GM13976 (cell line): ENCODE measurements at places on chromosomes 5 and 9.

DNA sequence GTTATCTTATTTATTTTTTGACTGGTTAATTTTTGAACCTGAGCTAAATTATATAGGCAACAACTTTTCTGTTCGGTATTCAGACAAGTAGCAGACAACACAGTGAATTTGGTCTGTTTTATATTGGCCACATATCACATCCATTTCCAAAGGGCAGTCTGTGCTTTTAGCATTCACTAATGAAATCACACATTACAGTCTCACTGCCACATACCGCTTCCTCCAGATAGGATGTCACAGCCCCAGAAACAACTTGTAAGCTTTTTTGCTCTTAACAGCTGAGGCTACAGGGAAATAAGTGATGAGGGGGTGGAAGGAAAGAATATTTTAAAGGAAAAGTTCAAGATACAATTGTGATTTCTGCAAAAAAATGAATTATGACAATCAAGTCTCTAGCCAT lies 140.6 kb downstream of the PLCXD3 start:
- DNase-seq, result no peak

GRCh38 chr5:171839112-171839511 lies 53.5 kb downstream of the SMIM23 start:
- no peak for DNase-seq

DNA sequence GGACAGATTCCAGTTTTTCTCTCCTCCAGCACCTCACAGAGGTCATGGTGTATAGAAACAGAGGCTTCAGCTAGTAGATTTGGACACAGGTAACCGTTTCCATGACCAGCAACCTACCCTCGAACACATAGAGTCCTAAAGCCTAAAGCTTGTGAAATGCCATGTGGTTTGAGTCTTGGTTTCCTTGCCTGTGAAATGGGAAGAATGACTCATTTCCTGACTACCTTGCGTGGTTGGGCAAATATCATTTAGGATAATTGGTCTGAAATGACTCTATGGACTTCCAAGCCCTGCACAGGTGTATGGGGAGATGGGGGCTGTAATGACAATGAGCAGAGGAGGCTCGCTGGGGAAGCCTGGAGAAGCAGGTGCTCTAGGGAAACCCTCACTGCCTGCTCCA lies 134.6 kb downstream of the TTLL11 start:
- no peak for DNase-seq

GRCh38 chr5:180389252-180390101 lies 36.3 kb upstream of the GFPT2 start:
- DNase-seq, result no peak

DNA sequence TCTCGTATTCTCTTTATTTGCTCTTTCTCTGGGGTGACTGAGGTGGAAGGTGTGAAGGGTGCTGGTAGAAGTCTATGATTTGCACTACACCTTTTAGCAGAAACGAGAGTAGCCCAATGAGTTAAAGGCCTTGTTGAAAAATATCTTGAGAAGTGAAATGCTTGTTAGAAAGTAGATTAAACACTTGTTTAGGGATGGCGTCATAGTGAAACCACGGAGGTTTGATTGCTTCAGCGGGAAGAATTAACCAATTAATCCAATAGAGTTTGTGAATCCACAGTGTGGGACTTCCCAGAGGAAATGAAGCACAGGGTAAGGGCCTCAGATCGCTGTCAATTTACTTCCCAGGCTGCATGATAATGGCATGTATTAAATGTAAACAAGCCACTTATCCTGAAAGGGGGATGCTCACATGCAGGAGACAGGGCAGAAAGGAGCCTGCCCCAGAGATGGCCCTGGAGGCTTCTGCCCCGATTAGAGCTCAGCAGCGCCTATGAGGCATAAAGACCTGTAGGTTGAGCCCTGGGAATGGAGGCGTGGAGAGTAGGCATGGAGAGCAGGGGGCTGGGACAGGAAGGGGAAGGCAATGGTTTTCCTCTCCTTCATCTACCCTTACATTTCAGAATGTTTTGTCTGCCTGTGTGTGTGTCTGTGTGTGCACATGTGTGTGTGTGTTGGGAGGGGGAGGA lies 1.5 kb downstream of the FAM170A start:
- DNase-seq, result no peak

DNA sequence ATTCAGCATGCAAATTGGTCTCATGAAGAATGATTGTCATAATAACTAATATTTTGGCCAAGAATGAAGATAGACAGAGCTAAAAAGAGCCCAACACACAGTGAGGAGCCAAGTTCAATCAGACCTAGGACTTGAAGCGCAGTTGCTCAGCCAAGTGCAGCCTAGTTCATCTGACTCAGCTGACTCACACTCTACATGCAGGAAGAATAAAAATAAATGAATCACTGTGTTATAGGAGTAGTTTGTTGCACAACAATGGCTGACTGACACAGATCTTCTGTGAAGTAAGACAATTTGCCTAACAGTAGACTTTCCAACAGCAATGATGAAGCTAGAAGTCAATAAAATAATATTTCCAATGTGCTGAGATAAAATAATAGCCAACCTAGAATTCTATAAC lies 261.5 kb downstream of the CEMIP2 start:
- DNase-seq, result no peak

DNA sequence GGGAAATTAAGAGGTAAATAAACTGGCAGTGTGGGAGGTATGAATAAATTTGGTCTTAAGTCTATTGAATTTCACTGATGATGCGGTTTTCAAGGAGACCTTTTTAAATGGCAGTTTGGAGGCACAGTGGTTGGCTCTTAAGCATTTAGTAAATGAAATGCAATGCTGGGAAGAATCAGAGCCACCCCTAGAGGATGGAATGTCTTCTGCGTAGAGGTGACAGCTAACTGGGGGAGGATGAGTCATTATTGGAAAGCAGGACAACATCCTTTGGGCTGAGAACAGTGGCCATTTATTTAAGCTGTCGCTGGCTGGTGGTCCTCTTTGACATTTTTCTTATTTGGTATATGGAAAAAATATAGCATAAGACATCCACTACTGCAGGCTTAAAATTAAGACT lies 163.2 kb downstream of the SH3GL2 start:
- DNase-seq, result no peak

DNA sequence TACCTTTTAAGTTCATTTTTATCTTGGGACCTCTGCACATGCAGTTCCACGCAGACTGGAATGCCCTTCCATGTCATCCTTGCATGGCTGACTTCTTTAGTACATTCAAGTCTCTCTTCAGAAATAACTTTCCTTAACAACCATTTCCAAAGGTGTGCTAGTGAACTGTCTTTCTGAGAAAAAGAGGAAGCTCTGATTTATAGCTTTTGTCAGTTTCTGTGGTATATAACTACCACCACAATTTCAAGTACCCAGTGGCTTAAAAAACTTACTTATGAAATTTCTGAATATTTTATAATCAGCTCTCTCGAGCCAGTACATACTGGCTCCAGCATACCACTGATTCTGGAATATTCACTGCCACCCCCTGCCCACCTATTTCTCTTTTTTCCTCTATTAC lies 1613.8 kb downstream of the MAT2B start:
- no peak for DNase-seq

GRCh38 chr5:120927950-120928530 lies 463.9 kb downstream of the PRR16 start:
- DNase-seq, result no peak

DNA sequence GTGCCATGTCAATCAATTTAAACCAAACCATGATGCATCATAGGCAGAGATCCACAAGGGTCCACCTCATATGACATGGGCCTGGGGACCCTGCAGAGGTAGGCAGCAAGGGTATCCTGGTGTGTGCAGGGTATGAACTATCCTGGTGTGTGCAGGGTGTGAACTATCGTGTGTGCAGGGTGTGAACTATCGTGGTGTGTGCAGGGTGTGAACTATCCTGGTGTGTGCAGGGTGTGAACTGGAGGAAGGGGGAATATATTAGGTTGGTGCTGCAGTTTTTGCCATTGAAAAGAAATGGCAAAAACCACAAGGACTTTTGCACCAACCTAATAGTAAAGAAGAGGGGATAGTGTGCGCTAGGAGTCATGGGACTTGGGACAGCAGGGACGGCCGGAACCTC lies 50.0 kb downstream of the MFAP3 start:
- DNase-seq, result no peak

- DNase-seq, result peak; percentile 4
Observed at GRCh38 chr5:148511810-148512347, 128.1 kb downstream of the FBXO38 start.

DNA sequence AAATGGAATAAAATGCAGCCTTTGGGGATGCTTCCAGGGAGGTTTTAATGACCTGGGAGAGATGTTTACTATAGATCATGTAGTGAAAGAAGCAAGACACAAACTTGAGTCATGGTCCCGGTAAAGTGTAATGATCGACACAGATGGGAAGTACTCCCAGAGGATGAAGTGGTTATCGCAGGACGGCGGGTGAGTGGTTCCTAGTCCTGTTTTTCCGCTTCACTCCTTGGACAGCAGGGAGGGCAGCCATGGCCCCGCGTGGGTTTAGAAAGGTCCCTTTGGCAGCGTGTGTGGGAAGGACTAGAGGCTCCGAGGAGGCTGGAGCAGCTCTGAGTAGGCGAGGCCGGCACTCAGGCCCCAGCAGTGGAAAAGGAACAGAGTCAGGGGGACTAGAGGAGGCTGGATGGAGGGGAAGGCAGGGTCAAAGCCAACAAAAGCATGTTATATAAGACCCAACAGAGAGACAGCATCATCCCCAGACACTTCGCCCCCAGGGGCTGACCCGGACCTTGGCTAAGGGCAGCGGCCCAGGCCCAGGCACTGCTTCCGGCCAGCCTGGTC lies 49.2 kb upstream of the STXBP1 start:
- DNase-seq, result no peak

DNA sequence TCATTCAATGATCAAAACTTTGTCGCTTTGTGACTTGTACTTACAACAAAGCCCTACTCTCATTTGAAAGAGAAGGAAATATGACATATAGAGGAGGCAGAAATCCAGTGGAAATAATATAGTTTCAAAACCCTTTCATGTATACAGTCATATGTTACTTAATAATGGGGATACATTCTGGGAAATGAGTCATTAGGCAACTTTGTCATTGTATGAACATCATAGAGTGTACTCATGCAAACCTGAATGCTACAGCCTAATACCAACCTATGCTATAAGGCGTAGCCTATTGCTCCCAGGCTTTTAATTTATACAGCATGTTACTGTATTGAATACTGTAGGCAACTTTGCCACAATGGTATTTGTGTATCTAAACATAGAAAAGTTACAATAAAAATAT lies 69.0 kb upstream of the SMC2 start:
- no peak for DNase-seq

- DNase-seq, result no peak
Observed at GRCh38 chr5:126851501-126852011, 74.6 kb downstream of the LMNB1 start.

- DNase-seq, result no peak
Observed at GRCh38 chr9:28824432-28824963, 1251.2 kb upstream of the C9orf72 start.

DNA sequence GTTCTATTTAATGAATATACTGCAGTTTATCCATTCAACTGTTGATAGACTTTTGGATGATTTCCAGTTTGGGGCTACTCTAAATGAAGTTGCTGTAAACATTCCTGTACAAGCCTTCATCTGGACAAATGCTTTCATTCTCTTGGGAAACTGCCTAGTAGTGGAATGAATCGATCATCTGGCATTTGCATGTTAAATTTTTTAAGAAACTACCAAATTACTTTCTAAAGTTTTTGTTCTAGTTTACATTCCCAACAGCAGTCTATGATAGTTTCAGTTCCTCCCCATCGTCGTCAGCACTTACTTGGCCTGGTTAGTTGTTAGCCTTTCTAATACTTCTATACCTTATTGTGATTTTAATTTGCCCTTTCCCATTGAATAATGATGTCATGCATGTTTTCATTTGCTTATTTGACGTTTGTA lies 306.3 kb downstream of the FER start:
- peak; percentile 18 for DNase-seq

GRCh38 chr9:131402073-131402472 lies 8.2 kb downstream of the PRRC2B start:
- no peak for DNase-seq

- no peak for DNase-seq
Observed at GRCh38 chr9:8234316-8234715, 434.7 kb upstream of the DMAC1 start.

- no peak for DNase-seq
Observed at GRCh38 chr5:1374030-1374678, 29.3 kb upstream of the CLPTM1L start.

- no peak for DNase-seq
Observed at GRCh38 chr9:72173080-72173479, 23.8 kb downstream of the GDA start.

DNA sequence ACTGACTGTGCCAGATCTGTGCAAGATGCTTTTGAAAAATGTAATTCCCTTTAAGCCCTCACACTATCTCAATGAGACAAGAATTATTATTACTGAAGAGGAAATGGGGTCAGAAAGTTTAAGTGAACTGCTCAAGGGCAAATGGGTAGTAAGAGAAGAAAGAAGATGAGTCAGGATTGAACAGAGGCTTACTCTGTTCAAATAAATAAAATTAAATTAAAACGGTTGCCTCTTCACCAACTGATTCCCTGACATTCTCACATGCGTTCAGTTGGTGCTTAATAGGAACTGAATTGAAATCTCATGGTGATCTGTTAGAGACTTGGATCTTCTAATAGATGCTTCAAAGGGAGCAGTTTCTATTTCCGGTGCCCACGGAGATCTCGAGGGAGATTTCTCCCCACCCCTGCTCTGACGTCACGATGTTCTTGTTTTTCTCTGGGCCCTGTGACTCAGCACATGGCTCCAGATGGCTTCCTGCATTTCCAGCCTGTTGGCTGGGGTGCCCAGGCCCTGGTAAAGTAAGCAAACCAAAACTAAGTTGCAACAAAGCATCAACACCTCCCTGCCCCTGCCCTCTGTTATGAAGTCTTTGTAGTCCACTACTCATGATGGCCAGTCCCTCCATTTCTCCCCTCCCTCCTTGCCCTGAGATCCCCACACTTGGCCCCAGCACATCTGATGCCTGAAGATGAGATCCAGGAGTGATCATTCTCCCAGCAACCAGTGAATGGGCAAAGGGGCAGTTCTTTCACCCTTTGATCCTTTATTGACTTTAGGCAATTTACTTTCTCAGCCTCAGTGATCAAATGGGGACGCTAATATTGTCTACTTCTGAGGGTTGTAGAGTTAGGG lies 106.1 kb upstream of the CPEB4 start:
- no peak for DNase-seq

GRCh38 chr5:13661272-13661671 lies 283.2 kb downstream of the DNAH5 start:
- DNase-seq, result no peak

DNA sequence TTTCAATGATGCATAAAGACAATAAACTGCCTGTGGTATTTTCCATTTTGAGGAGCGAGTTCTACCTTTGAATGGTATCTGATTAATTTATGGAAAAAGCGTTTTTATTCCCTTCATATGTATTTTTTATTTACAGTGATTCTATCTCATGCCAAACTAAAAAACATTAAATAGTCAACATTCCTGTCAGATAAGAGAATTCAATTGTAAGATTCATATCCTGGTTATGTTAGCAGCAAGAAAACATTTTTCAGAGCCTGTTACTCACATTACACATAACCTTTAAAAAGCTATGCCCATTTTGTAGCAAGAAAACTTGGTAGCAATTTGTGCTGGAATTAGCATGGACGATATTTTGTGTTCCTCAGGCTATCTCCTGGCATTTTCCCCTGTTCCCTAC lies 55.1 kb upstream of the PRLR start:
- no peak for DNase-seq

GRCh38 chr9:82970359-82970758 lies 92.6 kb downstream of the RASEF start:
- no peak for DNase-seq

GRCh38 chr9:130220352-130220751 lies 45.2 kb upstream of the HMCN2 start:
- no peak for DNase-seq

GRCh38 chr5:82044010-82044409 lies 72.2 kb downstream of the ATG10 start:
- no peak for DNase-seq

GRCh38 chr9:136351252-136351800 lies 12.2 kb downstream of the DNLZ start:
- DNase-seq, result no peak
